ENCODE measurements at places on chromosomes 7 and 10.

GRCh38 chr7:33788531-33788930 lies 116.8 kb upstream of the BMPER start:
- DNase-seq: no peak

- DNase-seq: no peak
Observed at GRCh38 chr10:120052964-120053702, 160.6 kb downstream of the SEC23IP start.

- no peak for DNase-seq
Observed at GRCh38 chr10:131419797-131420196, 108.3 kb upstream of the TCERG1L start.

DNA sequence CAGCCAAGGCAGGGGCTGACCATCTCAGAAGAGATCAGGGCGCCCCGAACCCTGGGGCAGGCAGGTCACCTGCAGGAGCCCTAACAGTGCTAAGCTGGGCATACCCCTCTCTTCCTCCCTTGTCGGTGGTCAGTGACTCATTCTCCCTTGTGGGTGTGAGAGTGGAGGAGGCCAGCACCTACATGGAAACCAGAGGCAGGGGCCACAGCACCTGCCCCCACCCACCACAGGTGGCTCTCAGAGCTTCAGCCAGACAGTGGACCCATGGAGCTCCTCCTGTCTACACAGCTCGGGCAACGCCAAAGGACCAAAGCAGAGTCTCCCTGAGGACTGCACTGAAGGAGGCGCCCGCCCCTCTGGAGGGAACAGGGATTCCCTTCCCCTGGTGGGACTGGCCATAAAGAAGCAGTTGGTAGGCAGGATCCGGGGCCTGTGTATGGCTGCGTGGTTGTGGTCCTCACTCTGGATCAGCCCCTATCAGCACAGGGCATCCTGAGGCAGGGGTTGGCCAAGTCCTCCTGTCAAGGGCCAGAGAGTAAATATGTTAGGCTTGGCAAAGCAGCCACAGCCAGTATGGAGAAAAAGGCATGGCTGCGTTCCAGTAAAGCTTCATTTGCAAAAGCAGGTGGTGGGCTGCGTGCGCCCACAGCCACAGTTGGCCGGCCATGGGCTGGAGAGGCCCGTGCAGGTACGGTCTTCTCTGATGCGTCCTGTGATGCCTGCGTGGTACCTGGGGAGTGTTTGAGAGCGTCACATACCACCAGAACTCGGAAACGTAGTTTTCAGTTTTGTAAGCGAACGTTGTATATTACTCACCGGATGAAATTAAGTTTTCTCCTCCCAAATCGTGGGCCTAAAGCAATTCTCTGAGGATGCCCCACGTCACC lies 198.2 kb downstream of the EBF3 start:
- DNase-seq: no peak
